Hippocampal formation (tissue), 2 donors: ENCODE measurements at places on chromosomes 16 and 17.

DNA sequence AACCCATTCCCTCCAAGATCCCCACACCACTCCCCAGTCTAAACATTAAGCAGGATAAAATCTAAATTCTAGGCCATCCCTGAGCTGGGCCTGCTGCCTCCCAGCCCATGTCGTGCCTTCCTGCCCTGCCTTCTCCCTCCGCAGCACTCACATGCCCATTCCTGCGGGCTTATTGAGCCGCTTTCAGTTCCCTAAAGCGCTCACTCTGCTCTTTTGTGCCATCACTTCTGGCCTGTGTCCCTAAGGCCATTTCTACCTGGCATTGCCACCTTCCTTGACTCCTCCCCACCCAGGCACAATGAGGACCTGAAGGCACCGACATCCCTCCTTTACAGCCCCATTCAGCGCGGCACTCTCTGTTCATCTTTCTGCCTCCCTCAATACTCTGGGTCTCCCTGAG, 13.0 kb upstream of the RAB5C start:
- DNase-seq = no peak

- peak; percentile 18 for DNase-seq
Observed at GRCh38 chr17:4708436-4708835, 2.0 kb upstream of the ARRB2 start.

- no peak for DNase-seq
Observed at GRCh38 chr17:44216694-44217093, 2.8 kb downstream of the UBTF start.

DNA sequence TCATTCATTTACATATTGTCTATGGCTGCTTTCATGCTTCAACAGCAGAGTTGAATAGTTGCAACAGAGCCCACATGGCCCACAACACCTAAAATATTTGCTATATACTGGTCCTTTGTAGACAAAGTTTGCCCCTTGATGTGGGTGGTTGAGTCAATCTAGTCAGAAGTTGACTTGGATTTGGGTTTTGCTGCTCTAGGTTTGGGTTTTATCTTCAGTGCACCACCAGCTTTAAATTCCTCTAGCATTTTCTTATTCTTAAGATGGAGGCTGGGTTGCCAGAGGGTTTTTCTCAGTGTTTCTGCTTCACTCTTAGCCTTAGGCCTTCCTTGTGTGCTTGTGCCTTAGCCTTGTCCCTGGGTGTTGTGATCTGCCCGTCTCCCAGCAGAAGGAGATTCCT, 51.0 kb downstream of the CCDC182 start:
- no peak for DNase-seq

GRCh38 chr16:67563708-67564468, 1.6 kb downstream of the CTCF start:
- no peak for DNase-seq

- no peak for DNase-seq
Observed at GRCh38 chr16:51710186-51710585, 559.1 kb upstream of the SALL1 start.

DNA sequence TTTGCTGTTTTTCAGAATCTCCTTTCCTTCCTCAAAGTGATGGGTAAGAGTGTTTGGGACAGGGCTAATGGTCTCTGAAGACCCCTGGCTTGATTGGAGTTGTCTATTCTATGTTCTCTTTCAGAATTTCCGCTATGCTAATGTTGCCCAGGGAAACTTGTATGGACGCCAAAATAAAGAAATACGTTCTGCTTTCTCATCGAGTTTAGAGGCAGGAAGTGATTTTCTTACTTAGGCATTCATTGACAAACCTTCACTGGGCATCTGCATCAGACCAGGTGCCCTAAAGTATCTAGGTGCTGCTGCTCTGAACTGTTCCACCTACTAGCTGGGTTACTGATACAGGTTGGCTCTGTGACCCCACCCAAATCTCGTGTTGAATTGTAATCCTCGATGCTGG, 787.9 kb upstream of the EEF2KMT start:
- DNase-seq = no peak
